ENCODE measurements at places on chromosomes 2 and 18. TPM values are rescaled to one million over a fixed set of nuclear protein-coding genes. Genes with fewer than 3 reads are reported as not detected.

CCDC68 gene
- not detected for total RNA-seq

CYBRD1 gene
- 1.8 TPM for total RNA-seq

ZNF521 gene
- total RNA-seq, result 1.8 TPM

CD8A gene
- total RNA-seq, result 194 TPM

PROM2 gene
- total RNA-seq, result 1.5 TPM

- H3K4me1 ChIP-seq, result peaks cover 55% of the 10 kb centered on the region
- DNase-seq, result no peak
- H3K4me3 ChIP-seq, result no peak overlapping the region
- H3K27me3 ChIP-seq, result no peaks in the 10 kb centered on the region
Measured at GRCh38 chr2:168753765-168754329, 48.6 kb upstream of the NOSTRIN start.

- DNase-seq, result no peak
- H3K4me1 ChIP-seq, result peaks cover 7% of the 10 kb centered on the region
- peaks cover 21% of the 10 kb centered on the region for H3K36me3 ChIP-seq
- no peaks in the 10 kb centered on the region for H3K27me3 ChIP-seq
Measured at GRCh38 chr2:85838181-85838580, 50.6 kb downstream of the ST3GAL5 start.

DNA sequence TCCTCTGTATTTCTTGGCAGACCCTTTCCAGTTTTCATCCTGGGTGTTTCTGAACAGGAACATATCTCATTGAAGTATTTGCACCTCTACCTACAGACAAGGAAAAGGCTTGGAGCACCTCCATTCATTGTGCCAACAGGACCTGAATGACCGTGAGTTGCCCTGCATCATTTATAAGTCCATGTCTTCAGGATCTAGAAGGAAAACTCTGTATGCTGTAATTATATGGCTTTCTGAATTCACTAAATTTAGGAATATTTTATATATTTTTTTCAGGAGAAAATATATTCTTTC lies 402.3 kb upstream of the SLC14A2 start:
- no peaks in the 10 kb centered on the region for H3K36me3 ChIP-seq
- DNase-seq, result no peak
- H3K27me3 ChIP-seq, result no peaks in the 10 kb centered on the region
- no peak overlapping the region for H3K4me3 ChIP-seq

DNA sequence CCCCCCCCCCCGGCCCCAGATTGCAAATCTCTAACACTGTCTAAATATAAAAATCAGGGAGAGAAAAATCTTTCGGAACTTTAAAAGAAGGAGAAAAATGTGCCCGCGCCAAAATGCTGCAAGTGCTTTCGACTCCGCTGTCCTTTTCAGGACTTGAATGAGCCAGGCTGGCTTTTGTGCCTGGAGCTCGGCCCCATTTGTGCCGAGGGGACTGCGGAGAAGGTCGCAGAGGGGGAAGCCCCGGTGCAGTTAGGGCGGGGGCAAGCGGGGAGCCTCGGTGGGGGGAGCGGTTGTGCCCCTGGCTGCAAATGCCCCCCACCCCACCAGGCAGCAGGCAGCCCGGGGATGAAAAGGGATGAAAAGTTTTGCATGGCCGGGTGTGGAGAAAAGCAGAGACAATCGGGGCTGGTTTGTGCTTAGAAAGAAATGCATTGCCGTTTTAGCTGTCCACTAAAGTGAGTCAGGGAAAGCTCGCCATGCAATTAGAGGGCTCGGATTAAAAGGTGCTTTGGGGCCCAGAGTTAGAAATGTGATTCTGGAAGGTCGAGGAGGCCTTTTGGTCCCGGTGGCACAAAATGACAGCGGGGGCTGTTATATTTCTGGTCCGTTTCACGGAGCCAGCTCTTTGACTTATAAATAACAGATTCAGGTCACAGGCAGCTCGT lies 1.6 kb downstream of the INHBB start:
- H3K36me3 ChIP-seq, result no peaks in the 10 kb centered on the region
- H3K4me1 ChIP-seq, result peaks cover 7% of the 10 kb centered on the region
- no peak for DNase-seq
- no peak overlapping the region for H3K27ac ChIP-seq
- H3K4me3 ChIP-seq, result no peak overlapping the region

- H3K4me1 ChIP-seq, result no peaks in the 10 kb centered on the region
- DNase-seq, result no peak
- peaks cover 10% of the 10 kb centered on the region for H3K36me3 ChIP-seq
- no peak overlapping the region for H3K4me3 ChIP-seq
Measured at GRCh38 chr2:241069821-241070281, 32.2 kb downstream of the MTERF4 start.
